Pulmonary artery endothelial cell (primary cell): ENCODE measurements at places on chromosomes 2 and 18.

DNA sequence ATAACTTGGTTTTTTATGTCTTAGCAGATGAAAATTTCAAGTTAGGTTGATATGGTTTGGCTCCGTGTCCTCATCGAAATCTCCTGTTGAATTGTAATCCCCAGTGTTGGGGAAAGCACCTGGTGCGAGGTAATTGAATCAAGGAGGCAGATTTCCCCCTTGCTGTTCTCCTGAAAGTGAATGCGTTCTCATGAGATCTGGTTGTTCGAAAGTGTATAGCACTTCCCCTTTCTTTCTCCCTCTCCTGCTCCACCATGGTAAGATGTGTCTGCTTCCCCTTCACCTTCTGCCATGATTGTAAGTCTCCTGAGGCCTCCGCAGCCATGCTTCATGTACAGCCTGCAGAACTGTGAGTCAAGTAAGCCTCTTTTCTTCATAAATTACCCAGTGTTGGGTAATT lies 242.1 kb upstream of the TNP1 start:
- no peak for DNase-seq

DNA sequence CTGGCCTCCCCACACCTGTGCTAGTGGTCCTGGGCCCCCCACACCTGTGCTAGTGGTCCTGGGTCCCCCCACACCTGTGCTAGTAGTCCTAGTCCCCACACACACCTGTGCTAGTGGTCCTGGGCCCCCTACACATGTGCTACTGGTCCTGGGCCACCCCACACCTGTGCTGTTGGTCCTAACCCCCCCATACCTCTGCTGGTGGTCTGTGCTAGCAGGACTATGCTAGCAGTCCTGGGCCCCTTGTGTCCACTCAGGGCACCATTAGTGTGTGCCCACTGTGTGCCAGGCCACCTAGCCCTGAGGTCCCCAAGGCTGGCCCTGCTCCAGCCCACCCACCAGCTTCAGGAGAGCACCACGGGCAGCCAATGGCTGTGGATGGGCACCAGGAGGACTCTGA lies 558.2 kb upstream of the SALL3 start:
- DNase-seq, result no peak

DNA sequence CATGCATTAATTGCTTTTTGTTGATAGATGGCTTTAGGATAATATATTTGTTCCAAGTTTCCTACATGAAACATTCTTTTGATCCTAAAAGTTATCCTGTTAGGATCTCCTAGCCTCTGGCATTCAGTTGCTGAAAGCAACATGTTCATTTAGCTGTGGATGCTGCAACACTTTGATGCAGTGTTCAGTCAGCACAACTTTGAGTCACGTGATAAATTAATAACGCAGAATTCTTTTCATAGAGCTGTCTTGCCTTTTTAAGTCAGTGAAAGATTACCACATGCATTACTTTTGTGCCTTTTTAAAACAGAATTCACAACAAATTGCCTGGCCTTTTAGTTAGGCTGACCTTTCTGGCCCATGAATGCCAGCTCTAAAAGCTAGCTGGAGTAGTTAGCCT lies 1467.9 kb upstream of the ZEB2 start:
- no peak for DNase-seq

DNA sequence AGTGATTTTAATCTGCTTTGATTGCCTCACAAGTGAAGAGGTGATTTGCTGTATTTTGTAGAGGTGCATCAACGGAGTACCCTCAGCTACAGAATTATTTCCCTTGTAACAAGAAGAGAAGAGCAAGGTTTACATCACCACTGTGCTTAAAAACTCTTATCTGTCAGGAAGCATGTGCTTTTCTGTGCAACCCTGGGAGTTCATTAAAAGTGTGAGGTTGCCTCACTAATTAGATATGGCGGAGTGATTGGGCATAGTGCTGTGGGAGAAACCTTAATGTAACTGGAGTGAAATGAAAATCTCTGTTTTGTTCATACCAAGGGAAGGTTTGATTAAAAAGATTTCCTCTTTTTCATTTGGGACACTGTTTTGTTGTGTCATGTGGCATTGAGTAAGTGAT lies 544.7 kb downstream of the PARD3B start:
- DNase-seq, result no peak

GRCh38 chr2:96116424-96116878 lies at the start of gene ADRA2B:
Gene ADRA2B, minus strand, starts transcription at chr2:96116571. Its CDS starts 422 bp downstream, at chr2:96116149.
- no peak for DNase-seq

- no peak for DNase-seq
Measured at GRCh38 chr18:59049721-59050660, 89.7 kb upstream of the SEC11C start.

DNA sequence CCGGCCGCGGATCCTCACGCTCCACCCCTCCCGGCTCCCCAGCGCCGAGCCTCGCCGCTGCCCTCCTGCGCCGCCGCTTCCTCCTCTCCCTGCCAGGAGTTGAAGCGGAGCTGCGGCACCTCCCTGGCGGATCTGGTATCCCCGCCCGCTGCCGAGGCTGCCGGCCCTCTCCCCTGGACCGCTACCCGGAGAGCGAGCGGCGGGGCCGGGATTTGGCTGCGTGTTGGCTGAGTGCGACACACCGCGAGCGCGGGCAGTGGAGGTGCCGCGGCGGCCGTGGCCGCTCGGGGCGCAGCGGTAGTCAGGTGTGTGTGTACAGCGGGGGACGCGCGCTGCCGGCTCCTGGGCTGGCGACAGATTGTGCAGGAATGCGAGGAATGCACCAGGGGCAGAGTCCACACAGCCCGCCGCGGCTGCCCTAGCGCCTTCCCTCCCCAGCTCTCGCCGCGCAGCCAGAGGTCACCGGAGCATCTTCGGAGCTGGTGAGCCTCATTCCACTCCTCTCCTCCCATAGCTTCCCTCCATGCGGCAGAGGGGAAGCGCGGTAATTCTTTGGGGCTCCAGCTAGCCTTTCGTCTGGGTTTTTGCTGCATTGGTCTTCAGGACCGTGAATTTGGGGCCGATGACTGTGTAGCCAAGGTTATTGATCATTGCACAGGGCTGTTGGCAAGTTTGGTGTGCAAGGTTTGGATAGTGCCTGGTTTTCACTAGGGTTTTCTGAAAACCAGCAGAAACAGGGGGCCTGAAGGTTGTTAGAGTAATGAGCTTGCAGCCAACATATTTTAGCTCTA lies 1.3 kb downstream of the PKP4 start:
- peak; percentile 26 for DNase-seq

DNA sequence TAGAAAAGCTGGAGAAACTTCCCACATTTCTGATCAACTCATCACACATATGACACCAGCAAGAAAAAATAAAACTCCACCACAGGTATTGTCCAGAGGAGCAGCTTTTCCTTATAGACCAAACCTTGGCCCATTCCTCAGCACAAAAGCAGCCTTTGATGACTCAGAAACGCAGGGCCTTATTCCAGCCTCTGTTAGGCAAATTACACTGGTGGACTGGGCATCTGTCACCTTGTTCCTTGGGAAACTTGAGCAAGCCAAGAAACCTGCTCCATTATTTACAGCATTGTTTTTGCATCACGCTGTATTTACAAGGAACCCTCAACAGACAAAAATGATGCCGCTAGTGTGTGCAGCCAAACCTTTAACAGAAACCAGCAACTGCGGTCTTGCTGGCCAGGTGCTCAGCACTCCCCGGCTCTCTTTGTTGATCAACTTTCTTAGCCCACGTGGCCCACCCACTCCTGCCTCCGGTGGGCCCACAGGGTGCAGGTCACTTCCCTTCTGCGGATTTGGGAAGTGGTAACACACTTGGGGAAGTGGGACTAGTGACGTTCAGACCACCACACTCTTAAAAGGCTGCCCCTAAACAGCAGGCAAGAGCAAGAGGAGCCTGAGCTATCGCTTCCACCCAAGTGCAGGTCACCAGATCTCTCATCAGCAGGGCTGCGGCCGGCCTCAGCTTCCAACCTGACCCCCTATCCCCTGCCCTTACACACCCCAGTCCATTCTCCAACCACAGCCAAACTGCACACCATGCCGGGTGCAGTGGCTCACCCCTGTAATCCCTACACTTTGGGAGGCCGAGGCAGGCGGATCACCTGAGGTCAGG lies 1.5 kb downstream of the AP1S3 start:
- no peak for DNase-seq

GRCh38 chr2:51151490-51152140 lies 119.7 kb upstream of the NRXN1 start:
- no peak for DNase-seq

GRCh38 chr2:231673348-231673770 lies 35.0 kb upstream of the PTMA start:
- no peak for DNase-seq

- DNase-seq, result no peak
Measured at GRCh38 chr18:70578480-70578879, 289.6 kb downstream of the SOCS6 start.

GRCh38 chr2:177352441-177353186 lies 40.0 kb upstream of the AGPS start:
- DNase-seq, result no peak
